ENCODE measurements at places on chromosomes 7 and 10.

DNA sequence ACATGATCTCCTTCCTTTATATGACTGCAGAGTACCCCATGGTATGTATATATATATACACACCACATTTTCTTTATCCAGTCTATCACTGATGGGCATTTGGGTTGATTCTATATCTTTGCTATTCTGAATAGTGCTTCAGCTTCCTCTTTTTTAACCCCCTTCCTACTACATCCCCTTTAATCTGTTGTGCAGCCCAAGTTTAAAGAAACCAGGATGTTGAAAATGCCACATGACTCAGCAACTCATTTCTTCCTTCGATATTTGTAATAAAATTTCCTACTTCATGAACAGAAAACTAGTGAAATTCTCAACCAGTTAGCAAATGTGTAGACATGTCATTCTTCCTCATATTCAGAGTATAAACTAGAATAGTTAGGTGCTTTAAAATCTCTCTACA lies 1245.7 kb upstream of the SORCS1 start:
- DNase-seq, result no peak

- DNase-seq, result no peak
Measured at GRCh38 chr10:102918817-102919245, 737 bp downstream of the CNNM2 start.

- DNase-seq, result no peak
Measured at GRCh38 chr10:75404815-75405597, 3.4 kb upstream of the ZNF503 start.

GRCh38 chr7:23593706-23594105 lies 3.5 kb upstream of the CCDC126 start:
- no peak for DNase-seq

- no peak for DNase-seq
Measured at GRCh38 chr7:24828891-24829661, 71.8 kb upstream of the GSDME start.

- DNase-seq, result no peak
Measured at GRCh38 chr7:124698964-124699363, 66.6 kb downstream of the GPR37 start.

DNA sequence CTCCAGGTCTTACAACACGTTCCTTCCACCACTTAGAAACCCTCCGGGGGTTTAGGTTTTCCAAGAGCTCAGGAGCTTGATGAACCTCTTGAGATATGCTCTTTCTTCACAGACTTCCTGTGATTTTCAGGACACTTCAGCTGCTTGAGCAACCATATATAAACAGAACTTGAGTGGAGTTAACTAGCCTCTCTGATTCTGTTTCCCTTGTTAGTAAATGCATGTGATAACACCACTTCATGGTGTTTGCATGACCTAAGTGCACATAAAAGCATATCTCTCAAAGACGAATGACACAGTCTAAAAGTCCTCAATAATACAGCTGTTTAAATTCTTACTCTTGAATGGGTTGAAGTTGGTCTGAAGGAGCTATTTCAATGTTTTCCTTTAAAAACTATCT lies 9.9 kb downstream of the PRR15 start:
- no peak for DNase-seq

DNA sequence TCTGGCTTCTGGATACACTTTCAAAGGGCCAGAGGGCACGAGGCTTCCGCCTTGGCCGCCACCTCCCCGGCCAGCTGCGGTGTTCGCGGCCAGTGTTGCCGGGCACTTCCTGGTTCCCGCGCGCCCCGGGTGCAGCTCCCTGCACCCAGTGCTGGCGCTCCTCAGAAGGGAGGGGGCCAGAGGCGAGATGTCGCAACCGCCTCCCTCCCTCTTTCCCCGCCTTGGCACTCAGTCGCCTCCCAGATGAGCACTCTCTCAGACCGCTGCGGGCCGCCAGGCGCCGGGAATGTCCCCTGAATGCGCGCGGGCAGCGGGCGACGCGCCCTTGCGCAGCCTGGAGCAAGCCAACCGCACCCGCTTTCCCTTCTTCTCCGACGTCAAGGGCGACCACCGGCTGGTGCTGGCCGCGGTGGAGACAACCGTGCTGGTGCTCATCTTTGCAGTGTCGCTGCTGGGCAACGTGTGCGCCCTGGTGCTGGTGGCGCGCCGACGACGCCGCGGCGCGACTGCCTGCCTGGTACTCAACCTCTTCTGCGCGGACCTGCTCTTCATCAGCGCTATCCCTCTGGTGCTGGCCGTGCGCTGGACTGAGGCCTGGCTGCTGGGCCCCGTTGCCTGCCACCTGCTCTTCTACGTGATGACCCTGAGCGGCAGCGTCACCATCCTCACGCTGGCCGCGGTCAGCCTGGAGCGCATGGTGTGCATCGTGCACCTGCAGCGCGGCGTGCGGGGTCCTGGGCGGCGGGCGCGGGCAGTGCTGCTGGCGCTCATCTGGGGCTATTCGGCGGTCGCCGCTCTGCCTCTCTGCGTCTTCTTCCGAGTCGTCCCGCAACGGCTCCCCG lies at the start of gene FFAR4:
TSS of gene FFAR4 (plus strand) at position 231 of the 842 bp plus-strand sequence. CDS start at position 287, 56 bp downstream.
- DNase-seq, result no peak
